ENCODE measurements at places on chromosomes 1 and 21. TPM values are rescaled to one million over a fixed set of nuclear protein-coding genes. Genes with fewer than 3 reads are reported as not detected.

DNA sequence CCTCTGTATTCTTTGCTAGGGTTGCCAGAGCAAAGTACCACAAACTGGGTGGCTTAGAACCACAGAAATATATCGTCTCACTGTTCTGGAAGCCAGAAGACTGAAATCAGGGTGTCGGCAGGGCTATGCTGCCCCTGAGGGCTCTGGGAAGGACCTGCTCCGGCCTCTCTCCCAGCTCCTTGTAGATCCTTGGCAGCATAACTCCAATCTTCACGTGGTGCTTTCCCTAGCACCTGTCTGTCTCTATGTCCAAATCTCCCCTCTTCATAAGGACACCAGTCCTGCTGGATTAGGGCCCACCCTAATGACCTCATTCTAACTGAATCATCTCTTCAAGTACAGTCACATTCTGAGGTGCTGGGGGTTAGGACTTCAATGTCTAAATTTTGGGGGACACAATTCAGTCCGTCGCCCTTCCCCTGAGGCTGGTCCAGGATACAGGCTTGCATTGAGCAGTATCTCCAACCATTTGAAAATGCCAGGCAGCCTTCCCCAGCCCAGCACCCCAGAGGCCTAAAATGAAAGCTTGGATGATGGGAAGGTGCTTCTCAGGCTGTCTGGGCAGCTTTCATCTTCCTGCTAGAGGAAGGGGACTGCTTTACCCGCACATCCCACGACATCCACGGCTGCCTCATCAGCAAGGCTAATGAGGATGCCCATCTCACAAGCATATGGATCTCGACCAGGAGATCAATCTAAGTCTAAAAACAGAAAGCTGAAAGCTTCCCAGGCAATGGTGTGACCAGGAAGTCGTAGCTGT lies 24.7 kb downstream of the TRIM67 start:
- DNase-seq = no peak

GRCh38 chr1:44500181-44501046 lies 95.4 kb downstream of the RNF220 start:
- DNase-seq = peak; percentile 27

DNA sequence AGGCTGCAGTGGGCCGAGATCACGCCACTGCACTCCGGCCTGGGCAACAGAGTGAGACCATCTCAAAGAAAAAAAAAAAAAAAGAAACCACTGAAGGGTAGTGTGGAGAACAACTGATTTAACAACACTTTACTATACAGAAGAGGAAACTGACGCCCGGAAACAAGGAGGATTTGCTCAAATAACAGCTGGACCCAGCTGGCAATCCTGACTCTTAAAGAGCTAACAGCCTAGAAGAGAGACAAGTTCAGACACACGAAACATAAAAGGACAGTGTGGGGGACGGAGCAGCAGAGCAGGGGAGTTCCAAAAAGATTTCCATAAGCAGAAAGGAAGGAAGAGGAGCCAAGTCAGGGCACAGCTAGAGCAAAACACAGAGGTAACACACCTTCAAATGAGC lies 4.4 kb downstream of the ECHDC2 start:
- DNase-seq = no peak

Gene TCEANC2
- 2.3 TPM for total RNA-seq
